Stimulated activated CD4-positive, alpha-beta T cell treated with anti-CD3 and anti-CD28 coated beads, TNF-alpha, amount 100 ng/mL, for 4 hours (primary cell): ENCODE measurements at places on chromosomes 4 and X.

DNA sequence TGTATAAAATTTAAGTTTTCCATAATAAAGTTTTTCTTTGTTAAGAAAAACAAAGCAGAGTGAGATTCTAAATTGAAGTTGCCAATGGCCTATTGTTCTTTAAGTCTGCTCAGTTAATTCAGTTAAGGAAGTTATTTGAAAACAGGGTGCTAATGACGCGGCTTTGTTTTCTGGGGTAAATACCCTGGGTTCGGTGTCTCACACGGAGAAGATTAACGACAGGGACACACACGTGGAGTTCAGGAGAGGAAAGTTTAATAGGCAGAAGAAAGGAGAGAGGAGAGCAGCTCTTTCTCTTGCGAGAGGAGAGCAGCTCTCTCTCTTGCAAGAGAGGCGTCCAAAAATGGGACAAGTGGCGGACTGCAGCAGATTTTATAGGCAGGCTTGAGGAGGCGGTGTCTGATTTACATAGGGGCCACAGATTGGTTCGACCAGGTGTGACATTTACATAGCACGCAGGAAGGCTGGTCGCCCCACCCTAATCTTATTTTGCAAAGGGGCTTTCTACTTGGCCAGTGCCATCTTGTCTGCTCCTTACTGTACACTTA, 9.6 kb downstream of the CA5B start:
- DNase-seq = no peak

DNA sequence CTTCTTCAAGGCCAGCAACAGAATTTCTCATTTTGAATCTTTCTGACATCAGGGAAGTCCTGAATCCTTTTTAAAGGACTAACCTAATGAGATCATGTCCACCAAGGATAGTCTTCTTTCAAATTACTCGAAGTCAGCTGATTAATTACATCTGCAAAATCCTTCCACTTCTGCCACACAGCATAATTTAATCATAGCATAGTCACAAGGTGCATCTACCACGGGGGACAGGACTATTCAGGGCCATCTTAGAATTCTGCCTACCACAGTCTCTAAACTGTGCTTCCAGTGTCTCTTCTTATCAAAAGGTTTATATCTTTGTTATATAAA, 53.7 kb downstream of the ATP10D start:
- DNase-seq = no peak

- DNase-seq = no peak
Observed at GRCh38 chrX:150044556-150044955, 106.3 kb upstream of the EOLA2 start.

DNA sequence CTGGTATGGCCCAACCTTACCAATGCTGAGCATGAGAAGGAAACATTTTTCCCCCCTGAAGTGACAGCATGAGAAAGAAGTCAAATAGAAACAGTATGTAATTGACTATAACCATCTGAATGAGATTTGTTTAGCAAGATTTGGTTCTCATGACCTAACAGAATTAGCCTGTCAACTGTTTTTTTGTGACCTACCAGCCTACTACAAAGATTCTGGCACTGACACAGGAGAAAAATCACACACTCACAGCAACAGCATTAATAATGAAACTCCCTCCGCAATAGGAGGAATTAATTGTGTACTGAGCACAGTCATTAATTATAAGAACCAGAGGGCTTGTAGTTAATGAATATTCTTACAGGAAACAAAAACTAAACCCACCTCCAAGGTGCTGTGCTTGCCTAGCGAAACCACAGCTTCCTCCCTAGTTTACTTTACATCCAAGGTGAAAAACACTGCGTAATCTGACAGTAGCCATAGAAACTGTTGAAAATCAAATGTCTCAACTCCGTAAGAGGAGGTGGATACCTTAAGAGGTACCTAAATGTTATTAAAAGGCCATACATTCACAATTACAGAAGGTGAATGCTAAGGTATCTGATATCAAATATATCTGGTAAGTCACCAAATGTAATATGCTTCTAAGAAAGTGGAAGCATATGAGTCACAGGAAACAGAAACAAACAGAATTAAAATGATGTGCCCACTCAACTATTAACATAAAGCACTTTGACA, 34.9 kb downstream of the MMRN1 start:
- no peak for DNase-seq

DNA sequence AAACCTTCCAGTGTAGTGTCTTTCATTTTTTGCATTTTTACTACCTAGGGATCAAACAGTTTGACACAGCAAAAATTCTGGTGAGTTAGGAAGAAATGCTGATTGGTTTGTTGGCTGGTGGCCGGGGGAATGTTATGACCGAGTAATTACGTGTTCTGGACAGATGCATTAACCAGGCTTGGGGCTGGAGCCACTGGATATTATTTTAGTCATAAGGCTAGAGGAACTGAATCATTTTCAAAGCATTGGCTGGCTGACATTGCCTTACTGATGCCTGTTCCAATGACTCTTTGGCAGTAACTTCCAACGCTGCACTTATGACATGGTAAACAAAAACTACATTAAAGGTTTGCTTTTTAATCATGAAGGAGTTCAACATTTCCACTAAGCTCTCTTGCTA, 84.6 kb downstream of the FBXO8 start:
- no peak for DNase-seq

- no peak for DNase-seq
Observed at GRCh38 chr4:137312257-137312656, 220.0 kb downstream of the PCDH18 start.

- no peak for DNase-seq
Observed at GRCh38 chrX:80667967-80668366, 141.7 kb downstream of the BRWD3 start.

DNA sequence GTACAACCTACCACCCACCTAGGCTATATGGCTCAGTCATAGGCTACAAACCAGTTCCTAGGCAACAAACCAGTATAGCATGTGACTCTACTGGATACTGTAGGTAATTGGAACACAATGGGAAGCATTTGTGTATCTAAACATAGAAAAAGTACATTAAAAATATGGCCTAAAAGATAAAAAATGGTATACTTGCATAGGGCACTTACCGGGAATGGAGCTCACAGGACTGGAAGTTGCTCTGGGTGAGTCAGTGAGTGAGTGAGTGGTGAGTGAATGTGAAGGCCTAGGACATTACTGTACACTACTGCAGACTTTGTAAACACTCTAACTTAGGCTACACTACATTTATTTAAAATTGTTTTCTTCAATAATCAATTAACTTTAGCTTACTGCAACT, 139.2 kb upstream of the RBPJ start:
- no peak for DNase-seq

- DNase-seq = no peak
Observed at GRCh38 chr4:175351473-175351872, 433.3 kb downstream of the ADAM29 start.

- no peak for DNase-seq
Observed at GRCh38 chrX:10617999-10618351, 2.4 kb downstream of the MID1 start.

- DNase-seq = no peak
Observed at GRCh38 chr4:80081566-80081965, 8.5 kb upstream of the ANTXR2 start.

- DNase-seq = no peak
Observed at GRCh38 chrX:125895518-125895917, 270.6 kb downstream of the DCAF12L2 start.

DNA sequence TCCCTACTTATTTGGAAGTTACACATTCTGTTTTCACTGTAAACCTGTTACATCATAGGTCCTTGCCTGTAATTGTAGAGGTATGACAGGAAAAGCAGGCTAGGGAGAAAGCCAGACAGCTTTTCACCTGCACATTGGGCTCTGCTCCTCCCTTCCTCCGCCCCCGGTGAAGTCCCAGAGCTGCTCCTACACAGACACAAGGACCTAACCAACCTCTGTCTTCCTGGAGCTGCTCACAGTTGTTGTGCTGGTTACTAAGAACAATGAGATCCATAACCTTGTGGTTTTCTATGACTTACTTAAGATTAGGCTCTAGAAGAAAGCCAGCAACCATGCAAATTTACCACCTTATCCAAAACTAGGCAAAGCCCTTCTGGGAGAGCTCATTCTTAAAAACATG, 40.0 kb downstream of the MOSPD2 start:
- no peak for DNase-seq

DNA sequence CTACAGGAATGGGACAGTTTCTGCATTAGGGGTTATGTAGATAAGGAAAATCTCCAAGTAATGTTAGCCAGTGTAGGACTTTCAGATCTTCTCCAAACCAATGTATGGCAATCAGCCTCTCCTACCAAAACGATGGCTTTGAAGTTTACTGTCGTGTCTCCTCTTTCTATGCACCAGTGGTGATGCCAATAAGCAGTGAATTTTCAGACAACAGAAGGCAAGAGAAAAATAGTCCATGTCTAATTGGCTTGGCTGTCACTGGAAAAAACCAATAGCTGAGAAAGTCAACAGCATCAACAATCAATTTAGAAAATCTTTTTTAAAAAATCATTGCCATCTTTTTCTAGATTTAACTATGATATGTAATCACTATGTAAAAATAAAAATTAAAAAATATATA, 35.0 kb downstream of the LIMCH1 start:
- no peak for DNase-seq

- no peak for DNase-seq
Observed at GRCh38 chr4:55618546-55619143, 17.5 kb downstream of the NMU start.
